Cerebellar nuclear complex (tissue), 1 donor: ENCODE measurements at places on chromosomes 11 and 22.

- no peak for DNase-seq
Measured at GRCh38 chr11:27356624-27357222, 6.3 kb downstream of the CCDC34 start.

GRCh38 chr11:65398362-65398910, 12.0 kb downstream of the FRMD8 start:
- DNase-seq, result no peak

GRCh38 chr11:72081821-72082453, 1.3 kb downstream of the LRRC51 start:
- DNase-seq, result no peak

DNA sequence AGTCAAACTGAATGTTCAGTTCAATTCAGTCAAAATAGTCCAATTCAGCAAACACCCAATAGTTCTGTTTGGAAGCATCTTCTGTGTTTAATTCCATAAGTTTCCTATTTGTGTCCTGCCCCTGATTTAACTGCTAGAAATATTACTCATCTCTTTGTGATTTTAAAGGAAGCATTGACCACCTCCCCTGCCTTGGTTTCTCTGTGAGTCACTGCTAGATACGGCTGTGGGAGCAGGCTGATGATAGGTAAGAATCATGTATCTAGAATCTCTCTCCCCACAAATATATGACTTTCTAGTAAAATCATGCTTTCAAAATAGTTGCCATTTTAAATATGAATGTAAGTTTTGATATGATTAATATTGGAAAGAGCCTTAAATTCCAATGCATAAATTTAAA, 888.5 kb downstream of the NTM start:
- no peak for DNase-seq

DNA sequence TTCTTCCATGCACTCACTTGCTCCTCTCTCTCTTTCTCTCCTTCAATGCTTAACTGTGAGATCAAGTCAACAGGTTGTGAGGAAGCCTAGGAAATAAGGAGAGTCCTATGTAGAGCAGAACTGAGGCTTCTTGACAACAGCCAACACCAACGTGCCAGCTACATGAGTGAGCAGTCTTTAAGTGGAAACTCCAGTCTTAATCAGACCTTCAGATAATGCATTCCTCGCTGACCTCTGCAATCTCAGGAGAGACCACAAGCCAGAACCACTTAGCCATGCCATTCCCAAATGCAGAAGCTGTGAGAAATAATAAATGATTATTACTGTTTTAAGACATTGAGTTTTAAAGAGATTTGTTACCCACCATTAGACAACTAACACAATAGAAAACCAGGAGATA, 6.1 kb upstream of the TEAD1 start:
- no peak for DNase-seq

DNA sequence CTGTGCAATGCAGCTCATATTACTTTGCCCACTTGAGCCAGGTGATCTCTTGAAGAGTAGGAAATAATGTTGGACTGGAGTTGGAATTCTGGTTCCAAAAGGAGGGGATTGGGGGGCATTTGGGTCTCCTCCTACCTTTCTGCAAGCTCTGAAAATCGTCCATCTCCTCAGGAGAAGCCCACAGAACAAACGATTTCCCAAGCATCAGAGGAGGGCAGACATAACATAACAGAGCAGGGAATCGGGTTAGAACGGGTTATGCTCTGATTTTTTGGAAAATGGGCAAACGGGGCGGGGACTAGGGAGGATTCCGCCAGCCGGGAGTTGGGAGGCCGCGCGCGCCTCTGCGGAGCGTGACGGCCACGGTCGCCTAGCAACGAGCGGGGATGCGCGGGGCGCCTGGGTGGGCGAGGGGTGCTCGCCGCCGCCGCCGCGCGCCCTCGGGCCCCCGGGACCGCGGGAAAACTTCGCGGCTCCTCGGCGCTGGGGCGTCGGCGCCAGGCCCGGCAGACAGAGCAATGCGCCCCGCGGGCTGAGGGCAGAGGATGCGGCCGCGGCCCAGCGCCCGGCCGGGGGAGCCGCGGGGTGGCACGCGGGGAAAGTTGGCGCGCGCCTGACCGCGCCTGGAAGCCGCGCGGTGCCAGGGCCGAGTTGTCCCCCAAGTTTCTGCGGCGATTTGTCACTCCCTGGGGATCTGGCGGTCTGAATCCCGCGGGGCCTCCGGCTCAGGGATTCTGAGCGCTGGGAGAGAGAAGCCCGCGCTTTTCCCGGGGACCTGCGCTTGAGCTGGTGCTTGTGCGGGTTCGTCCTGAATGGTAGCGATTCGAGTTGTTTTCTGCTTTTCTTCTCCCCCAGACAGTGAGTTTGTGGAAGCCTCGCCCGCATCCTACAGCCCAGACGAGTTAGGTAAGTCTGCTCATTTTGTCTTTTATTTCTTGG, 27.8 kb upstream of the AMOTL1 start:
- DNase-seq, result no peak

- DNase-seq, result no peak
Measured at GRCh38 chr22:28911777-28912669, 28.7 kb downstream of the ZNRF3 start.

DNA sequence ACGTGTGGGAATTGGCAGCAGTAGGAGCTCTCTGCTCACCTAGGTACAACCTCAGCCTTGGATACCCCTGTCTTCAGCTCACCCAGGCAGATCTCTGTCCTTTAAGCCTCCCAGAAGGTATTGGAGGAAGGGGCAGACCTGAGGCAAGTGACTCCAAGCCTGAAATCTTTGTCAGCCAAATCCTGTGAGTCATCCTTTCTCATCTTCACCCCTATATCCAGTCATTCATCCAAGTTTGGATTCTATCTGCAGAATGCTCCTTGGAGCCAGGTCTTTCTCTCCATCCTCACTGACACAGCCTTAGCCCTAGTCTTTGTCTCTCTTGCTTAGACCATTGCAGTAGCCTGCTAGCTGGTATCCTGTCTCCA, 10.4 kb upstream of the THY1 start:
- DNase-seq, result no peak
